ENCODE measurements at places on chromosomes 1 and 21.

DNA sequence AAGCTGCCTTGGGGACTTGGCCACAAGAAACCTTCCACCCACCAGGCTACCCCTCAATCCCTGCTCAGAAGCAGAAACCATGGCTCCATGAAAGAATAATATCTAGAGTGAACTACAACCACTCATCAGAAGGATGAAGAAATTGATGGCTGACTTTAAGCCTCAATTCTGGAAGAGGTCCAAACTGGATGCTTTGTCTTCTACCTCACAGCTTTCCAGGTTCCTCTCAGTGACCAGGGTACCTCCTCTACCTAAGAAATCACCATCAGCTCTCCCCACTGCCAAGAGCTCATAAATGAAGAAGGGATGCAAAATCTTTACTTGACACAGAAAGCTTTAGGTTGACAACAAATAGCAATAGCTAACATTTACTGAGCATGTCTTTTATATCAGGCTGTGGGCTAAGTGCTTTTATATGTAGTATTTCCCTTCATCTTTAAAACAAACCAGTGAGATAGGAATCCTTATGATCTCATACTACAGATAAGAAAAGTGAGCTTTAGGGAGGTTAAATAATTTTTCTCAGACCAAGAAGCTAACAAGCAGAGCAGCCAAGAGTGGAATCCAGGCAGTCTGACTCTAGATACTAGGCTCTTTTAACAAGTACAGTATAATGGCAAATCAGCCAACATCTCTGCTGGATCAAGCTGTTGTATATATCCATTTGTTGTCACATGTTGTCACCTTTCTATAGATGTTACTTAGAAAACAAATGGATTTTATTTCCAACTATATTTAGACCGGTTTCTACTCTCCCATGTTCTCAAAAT lies 243.0 kb upstream of the SGIP1 start:
- no peak for DNase-seq

- no peak for DNase-seq
Observed at GRCh38 chr1:101221945-101222429, 14.8 kb upstream of the S1PR1 start.

- DNase-seq: peak; percentile 67
Observed at GRCh38 chr21:43866659-43867331, 1.8 kb downstream of the AGPAT3 start.

GRCh38 chr1:199399996-199400724 lies 627.4 kb upstream of the NR5A2 start:
- DNase-seq: no peak

- DNase-seq: no peak
Observed at GRCh38 chr1:65894738-65895605, 102.3 kb downstream of the PDE4B start.

DNA sequence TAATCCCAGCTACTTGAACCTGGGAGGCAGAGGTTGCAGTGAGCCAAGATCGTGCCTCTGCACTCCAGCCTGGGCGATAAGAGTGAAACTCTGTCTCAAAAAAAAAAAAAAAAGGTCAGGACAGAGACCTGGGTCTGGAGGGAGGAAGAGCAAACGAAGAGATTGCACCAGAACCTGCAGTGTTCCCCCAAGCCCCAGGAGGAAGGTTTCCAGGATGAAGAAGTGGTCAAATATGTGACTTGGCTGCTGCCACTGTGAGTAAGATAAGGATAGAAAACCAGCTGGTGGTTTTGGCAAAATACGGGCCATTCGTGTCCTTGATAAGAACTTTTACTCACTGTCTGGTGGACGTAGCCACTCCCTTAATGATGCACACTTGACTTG lies 42.2 kb downstream of the CLDN14 start:
- no peak for DNase-seq

DNA sequence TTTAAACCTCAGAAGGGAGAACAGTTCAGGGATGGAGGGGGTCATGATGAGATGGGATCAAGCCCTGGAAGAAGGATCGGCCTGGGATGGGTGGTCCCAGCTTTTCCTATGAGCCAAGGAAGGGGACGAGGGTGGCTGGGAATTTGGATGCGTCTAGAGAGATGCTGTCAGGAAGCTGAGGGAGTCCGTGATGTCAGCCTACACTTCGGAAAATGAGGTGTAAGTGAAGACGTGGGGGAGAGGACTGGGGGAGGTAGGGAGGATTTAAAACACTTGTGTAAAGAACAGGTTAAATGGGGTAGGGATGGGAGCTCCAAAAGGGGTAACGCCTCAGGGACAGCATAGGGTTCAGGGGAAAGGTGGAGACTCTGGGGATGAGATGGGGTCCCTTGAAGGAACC lies 27.5 kb downstream of the DLGAP3 start:
- DNase-seq: no peak

GRCh38 chr1:178706432-178706831 lies 18.6 kb upstream of the RALGPS2 start:
- DNase-seq: no peak

- DNase-seq: no peak
Observed at GRCh38 chr1:106910798-106911197, 145.7 kb upstream of the PRMT6 start.

DNA sequence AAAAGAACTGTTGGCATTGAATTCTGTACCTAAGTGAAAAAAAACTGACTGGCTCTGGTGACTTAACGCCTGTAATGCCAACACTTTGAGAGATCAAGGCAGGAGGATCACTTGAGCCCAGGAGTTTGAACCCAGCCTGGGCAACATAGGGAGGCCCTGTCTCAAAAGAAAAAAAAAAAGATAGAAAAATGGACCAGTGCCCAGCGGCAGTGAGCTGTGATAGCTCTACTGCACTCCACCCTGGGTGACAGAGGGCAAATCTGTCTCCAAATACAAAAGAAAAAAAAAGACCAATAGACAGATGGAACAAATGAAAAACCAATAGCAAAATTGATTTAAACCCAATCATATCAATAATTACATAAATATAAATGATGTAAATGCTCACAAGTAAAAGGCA lies 674 bp upstream of the AKR7A3 start:
- no peak for DNase-seq

DNA sequence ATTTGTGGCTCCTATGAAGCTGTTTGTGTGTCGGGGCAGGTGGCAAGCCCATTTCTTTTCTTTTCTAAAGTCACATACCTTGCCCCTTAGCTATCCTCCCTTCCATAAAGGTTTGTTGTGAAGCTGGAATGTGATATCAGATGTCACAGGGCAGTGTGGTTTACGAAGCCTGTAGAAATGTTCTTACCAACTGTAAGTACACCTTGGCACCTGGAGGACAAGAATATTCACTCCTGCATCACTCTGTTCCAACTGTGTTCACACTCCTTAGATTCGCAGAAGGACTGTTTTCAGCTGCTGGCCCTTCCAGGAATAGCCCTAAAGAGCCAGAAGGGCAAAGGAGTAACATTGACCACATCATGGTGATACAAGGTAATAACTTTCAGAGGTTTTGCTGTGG lies 176.9 kb downstream of the FGGY start:
- DNase-seq: no peak

GRCh38 chr1:91754348-91754747 lies 131.6 kb downstream of the TGFBR3 start:
- DNase-seq: no peak

DNA sequence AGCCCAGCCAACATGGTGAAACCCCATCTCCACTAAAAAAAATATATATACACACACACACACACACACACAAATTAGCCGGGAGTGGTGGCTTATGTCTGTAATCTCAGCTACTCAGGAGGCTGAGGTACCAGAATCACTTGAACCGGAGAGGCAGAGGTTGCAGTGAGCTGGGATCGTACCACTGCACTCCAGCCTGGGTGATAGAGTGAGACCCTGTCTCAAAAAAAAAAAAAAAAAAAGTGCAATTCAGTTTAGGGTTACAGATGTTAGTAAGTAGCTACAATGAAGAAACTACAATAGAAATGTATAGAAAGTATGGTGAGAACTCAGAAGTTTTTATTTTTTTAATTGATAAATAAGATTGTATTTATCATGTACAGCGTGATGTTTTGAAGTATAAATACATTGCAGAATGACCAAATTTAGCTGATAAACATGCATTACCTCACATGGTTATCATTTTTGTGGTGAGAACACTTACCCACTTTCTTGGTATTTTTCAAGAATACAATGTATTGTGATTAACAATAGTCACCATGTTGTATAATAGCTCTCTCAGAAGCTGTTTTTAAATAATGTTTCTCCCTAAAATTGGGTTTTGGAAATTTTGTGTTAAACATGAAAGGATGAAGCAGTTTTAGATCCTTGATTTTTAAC lies 17.9 kb downstream of the KDM1A start:
- DNase-seq: no peak

DNA sequence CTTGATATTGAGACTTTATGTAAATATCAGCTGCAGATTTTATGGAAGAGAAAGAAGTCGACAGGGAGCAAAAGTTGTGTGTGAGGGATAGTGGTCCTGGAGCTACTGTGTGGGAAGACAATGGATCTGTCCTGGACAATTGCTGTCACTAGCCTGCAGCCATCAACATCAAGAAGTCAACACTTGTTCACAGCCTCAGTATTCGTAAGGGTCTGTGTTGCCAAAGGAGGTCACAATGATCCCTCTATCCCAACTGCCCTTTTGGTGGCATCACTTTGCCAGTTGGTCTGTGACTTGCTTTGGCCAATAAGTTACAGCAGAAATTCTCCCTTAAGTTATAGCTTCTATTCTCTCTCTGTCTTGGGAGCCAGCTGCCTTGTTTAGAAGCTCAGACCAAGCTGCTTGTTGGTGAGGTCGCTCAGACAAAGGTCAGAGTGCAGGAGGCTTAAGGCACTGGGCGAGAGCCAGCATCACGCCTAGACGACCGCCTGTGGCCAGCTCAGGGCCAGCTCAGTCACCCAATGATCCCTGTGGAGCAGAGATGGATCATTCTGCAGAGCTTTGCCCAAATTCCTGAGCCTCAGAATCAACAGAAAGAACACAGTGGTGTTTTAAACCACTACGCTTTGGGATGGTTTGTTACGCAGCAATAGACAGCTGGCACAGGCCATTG lies 134.9 kb downstream of the RHOU start:
- DNase-seq: no peak

DNA sequence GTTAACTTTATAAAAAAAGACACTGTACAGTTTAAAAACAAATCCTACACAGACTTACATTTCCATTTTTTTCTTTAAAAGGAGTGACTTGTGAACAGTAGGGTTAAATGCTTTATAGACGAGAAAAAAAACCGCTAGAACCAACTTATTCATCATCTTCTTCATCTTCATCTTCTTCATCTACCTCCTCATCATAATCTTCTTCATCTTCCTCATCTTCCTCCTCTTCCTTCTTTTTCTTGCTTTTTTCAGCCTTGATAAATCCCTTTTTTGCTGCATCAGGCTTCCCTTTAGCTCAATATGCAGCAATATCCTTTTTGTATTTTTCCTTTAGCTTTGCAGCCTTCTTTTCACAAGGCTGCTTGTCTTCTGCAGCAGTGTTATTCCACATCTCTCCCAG lies 22.5 kb downstream of the FMO1 start:
- DNase-seq: no peak

- peak; percentile 89 for DNase-seq
Observed at GRCh38 chr1:15736038-15736891, at the start of gene SLC25A34. SLC25A34 (plus strand) TSS chr1:15736258; CDS start chr1:15736486, 228 bp downstream.

GRCh38 chr1:46802901-46803574 lies 4.2 kb downstream of the CYP4B1 start:
- no peak for DNase-seq

- DNase-seq: peak; percentile 83
Observed at GRCh38 chr1:109425391-109426280, 612 bp downstream of the PSMA5 start.

DNA sequence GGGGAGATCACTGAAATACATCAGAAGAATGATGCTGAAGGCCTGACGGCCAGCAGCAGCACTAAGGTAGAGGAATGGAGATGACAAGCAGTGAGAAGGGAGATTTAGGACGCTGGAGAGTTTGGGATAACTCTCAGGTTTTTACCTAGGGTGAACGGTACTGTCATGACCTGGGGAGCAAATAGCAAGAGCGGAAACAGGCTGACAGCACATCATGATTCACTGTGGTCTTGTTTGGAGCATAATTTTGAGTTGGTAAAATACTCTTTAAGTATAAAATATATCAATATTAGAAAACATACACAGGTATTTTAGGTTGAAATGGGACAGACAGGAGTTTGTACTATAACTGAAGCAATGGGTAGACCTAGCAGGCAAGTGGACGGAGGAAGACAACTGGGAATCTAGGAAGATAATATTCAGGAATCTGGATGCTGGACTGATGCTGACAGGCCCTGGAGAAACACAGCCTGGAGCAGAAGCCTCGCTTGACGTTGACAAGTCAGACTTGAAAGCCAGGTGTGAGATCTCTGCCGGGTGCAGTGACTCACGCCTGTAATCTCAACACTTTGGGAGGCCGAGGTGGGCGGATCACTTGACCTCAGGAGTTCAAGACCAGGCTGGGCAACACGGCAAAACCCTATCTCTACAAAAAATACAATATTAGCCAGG lies 33.3 kb downstream of the ALG14 start:
- DNase-seq: no peak

GRCh38 chr1:169044296-169044695 lies 62.2 kb upstream of the ATP1B1 start:
- DNase-seq: no peak

DNA sequence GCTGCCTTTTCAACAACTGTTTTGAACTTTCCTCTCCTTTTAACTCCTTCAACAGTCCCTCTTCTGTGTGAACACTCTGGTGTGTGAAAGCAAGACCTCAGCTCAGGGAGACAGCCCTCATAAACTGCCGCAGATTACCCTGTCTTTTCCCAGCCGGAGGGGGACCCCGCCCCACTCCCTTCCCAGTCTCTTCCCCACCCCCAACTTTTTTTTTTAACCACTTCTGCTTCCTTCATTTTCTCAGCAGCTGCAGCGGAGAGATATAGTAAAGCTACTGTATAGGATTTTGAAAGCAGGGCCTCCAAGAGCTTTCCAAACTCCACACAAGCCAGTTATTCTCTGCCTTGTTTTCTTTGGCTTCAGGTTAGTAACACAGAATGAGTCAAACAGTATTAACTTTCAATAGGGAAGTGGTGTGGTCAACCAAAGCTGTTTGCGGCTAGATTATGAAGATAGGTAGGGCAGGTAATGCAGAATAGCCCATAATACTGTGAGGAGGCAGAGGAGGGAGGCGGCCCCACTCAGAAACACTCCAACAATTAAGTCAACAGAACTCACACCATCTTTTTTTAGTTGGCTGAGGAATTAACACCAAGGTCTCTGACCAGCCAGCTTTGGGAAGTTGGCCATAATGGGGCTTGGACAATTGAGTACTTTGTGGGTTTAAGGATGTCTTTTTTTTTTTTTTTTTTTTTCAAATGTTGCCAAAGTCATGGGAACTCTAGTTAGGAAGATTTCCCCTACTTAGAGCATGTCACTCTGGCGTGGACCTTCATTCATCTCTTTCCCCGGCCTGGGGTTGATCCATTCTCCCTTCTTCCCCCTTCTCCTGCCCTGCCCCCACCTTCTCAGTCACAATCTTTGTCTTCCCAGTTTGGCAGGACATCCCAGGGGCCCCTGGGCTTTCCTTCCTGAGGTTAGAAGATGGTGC lies 177.0 kb downstream of the CLIC6 start:
- DNase-seq: no peak
